Temporal lobe (tissue), 4 donors: ENCODE measurements at places on chromosomes 11 and 22. TPM values are rescaled to one million over a fixed set of nuclear protein-coding genes. Genes with fewer than 3 reads are reported as not detected.

Gene EMID1
- 37.9 TPM for total RNA-seq

Gene TYR
- total RNA-seq, result not detected

Gene TECTA
- total RNA-seq, result 2.2 TPM

Gene ZFTA
- total RNA-seq, result 66.1 TPM

Gene SSTR3
- total RNA-seq, result under 0.01 TPM

Gene LIF
- total RNA-seq, result not detected

Gene FAM83F
- 0.25 TPM for total RNA-seq

Gene RFPL1
- not detected for total RNA-seq

Gene NARS2
- total RNA-seq, result 23.4 TPM

Gene GRM5
- 141 TPM for total RNA-seq

Gene OR5D13
- total RNA-seq, result not detected

Gene CASP1
- 1.5 TPM for total RNA-seq

Gene MPEG1
- 1.7 TPM for total RNA-seq

Gene CARD16
- total RNA-seq, result not detected

Gene MS4A1
- not detected for total RNA-seq
